ENCODE measurements at places on chromosomes 5 and 9.

DNA sequence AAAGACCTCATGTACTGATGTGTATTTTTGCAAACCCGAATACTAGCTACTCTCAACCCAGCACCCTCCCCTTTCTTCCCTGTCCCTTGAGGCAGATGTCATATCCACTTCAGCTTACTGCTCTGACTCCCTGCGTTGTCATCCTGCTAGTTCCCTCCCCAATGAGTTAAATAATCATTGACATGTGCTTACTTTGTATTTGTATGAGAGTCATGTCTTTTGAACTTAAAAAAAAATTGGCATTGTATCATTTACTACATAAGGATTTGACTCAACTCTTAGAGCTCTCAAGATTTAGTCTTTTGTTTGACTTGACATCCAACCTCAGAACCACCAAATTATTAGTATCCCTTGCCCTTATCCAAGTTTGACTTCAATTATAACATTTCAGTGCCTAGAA lies 219.7 kb upstream of the TUT7 start:
- DNase-seq, result no peak

GRCh38 chr9:80635065-80635464 lies 1054.3 kb downstream of the TLE1 start:
- DNase-seq, result no peak

- no peak for DNase-seq
Observed at GRCh38 chr5:113176196-113176595, 199.6 kb downstream of the DCP2 start.

GRCh38 chr9:6692881-6693361 lies 47.4 kb upstream of the GLDC start:
- DNase-seq, result no peak

- DNase-seq, result no peak
Observed at GRCh38 chr9:120310035-120310434, 269.9 kb downstream of the CDK5RAP2 start.

All from SIG-M5 (cell line).